ENCODE measurements at places on chromosomes 5 and 9. TPM values are rescaled to one million over a fixed set of nuclear protein-coding genes. Genes with fewer than 3 reads are reported as not detected.

The IFNK gene
- not detected for total RNA-seq

- no peak for DNase-seq
Measured at GRCh38 chr5:80623999-80624398, 30.5 kb upstream of the MSH3 start.

DNA sequence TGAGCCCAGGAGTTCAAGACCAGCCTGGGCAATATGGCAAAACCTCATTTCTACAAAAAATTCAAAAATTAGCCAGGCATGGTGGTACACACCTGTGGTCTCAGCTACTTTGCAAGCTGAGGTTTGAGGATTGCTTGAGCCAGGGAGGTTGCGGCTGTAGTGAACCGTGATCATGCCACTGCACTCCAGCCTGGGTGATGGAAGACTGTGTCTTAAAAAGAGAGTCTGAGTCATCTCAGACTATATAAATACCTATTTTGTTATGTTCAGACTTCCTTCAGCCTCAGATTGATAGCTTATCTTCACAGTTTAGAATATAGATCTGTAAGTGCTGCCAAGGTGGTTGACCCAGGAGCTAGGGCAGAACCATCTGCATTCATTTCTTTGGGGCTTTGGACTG lies 1.6 kb upstream of the PAIP2 start:
- DNase-seq = no peak

DNA sequence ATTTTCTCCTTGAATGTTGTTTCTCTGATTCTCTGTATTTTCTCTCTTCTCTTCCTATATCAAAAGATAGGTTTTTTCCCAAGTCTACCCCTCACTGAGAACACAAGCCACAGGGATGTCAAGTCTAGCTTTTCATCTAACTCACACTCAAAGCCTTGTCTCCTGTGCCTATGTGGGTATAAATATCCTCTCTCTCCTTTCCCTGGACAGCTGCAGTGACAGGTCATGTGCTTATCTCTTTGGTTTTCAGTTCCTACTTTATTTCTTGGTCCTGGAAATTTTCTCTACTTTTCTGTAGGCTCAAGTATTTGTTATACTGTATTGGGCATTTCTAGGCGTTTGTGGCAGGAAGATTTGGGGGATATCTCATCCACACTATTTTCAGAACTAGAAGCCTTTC lies 182.4 kb upstream of the MVB12B start:
- no peak for DNase-seq

DNA sequence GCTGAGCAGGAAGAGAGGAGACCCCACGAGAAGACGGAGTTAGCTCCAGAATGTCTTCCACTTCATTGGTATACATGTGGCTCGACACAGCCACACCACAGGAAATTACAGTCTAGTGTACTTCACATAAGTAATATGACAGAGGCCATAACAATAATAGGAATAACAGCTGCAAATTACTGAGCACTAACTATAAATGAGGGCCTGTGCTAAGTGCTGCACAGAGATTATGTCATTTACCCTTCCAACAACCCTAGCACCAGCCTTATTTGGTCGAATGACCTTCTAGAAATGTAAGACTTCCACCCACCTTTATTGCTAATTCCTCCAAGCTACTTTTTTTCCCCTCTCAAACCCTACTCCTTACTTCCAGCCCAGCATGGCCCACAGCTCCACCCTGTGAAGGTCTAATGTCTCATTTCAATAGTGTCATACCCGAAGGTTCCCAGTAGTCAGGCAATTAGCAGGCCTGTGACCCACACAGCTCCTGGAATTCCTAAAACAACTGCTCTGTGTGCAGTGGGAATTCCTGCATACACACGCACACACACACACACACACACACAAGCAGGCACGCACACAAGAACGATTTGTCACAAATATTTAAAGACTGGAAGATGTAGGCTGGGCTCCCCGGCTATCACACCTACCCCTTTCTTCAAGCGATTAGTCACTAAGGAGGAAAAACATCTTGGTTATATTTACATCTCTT lies 134.5 kb downstream of the FRMD3 start:
- peak; percentile 18 for DNase-seq

- DNase-seq = no peak
Measured at GRCh38 chr5:170278611-170279458, 18.7 kb downstream of the LCP2 start.

DNA sequence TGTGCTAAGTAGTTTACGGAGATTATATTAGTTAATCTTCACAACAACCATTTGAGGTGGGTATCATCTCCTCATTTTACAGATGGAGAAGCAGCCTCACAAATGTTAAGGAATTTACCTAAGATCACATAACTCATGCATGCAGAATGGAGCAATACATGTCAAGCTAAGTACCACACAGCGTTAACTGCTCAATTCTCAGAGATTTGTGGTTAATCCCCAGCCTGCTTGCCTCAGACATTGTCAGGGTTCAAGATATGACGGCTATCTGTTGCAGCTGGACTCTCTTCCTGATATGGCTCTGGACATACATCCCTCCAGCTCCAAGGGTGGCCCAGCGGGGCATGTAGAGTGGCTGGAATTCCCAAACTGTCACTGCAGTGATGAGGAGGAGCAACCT lies 7.3 kb upstream of the ZNF346 start:
- DNase-seq = no peak

The BAAT gene
- not detected for total RNA-seq

GRCh38 chr9:21788752-21789151 lies 13.7 kb upstream of the MTAP start:
- DNase-seq = no peak

- no peak for DNase-seq
Measured at GRCh38 chr5:160450164-160450932, 28.7 kb downstream of the PTTG1 start.

- DNase-seq = no peak
Measured at GRCh38 chr9:100653643-100654334, 75.9 kb downstream of the CAVIN4 start.

DNA sequence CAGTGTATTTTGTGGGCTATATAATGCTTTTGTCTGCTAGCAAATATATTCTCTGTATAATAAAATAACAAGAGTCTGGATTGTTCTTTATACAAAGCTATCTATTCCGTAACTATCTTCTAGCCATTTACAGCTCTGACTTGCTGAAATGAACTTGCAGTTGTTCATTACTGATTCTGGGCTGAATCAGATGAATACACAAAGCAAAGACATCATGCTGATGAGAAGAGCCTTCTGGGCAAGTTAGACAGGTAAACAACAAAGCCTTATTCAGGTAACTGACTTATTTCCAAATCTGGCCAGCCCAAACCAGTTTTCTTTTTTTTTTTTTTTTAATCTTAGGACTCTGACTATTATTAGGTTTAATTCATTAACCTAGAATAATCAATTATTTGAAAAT lies 255.5 kb downstream of the KIAA0825 start:
- no peak for DNase-seq

DNA sequence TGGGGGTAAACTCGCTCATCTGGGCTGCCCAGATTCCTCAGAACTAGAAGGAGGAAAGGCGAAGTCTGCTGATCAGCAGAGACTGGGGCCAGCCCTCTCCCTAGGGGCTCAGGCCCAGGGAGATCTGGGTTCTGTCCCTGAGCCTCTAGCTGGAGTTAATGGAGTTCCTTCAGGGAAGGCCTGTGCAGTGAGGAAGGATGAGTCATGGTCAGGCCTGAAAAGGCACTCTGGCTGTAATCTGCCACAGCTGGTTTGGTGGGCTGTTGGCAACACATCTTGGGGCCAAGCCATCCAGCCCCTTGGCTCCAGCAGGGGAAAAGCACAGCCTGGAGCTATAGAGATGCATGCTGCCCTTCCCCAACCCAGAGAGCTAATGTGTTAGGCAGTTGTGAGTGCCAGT lies 459.6 kb downstream of the PRELID2 start:
- DNase-seq = no peak

- DNase-seq = peak; percentile 62
Measured at GRCh38 chr5:89351222-89351621, 468.2 kb upstream of the MEF2C start.

GRCh38 chr9:35680331-35681105 lies 6.8 kb downstream of the CA9 start:
- DNase-seq = no peak

DNA sequence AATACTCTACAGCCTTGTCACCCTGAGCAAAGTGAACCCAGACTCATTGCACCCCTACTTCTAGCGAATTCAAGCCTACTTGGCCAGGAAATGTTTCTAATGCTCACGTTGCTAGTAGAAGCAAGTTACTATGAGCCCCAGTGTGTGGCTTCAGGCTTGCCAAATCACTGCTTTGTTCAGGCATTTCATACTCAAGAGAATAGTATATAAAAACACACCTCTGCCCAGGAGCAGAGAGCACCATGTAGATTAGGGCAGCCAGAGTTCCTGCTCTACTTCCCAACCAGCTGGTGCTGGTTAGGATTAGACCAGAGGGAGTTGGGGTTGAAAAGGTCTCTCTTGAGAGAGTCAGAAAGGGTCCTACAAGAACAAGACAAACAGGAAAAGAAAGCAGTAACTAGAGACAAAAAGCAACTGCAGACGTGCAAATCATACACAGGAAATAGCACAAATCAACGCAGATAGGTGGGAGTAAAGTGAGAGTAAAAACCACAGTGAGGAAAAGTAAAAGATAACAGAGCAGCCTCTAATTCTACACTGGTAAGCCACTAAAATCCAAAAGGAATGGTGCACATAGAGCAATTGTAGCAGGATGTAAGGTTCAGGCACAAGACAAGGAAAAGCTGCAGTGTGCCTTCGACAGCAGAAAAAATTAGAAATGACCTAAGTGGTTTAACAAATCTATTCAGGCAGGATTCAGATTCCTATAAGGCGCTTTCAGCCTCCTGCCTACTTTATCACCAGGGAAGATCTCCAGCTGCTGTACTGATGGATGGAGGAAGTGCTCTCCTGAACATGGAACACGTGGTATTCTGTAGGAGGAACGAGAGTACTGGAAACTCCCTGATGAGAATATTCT lies 49.6 kb upstream of the KIF2A start:
- peak; percentile 19 for DNase-seq

The LYSMD3 gene
- total RNA-seq = 17.7 TPM

The SH2D3C gene
- 1.7 TPM for total RNA-seq

DNA sequence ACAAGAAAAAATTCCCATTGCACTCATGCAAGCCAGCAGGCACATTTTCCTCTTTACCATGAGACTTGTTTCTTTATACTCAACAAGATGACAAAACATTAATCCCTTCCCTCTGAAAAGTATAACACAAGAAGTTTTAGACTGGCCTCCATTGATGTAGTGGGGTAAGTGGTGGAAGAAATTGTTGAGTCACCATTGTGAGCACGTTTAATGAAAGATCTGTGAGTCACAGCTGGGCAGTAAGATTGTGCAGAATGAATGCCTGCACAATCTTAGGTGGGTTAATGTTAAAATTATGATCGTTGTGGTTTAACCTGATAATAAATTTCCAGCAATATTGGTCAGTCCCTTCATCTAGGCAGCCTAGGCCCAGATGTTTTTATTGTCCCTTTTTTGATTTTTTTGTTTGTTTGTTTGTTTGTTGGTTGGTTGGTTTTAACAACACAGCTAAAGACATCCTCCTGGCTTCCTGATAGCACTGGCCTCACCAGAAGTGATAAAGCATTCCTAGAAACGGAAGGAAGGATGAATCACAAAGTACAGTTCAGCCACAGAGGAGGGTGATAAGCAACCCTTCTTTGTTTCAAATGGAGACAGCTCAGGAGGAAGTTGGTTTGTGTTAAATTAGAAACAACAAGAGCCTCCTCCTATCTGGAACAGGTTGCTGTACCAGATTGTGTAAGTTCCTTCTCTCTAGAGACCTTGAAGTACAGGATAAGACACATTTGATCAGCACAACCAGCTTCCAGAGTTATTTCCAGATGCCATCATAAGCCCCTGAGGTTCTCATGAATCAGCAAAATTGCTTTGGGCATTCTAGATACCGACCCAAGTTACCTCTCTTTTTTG lies 40.3 kb downstream of the SLC24A2 start:
- peak; percentile 85 for DNase-seq

- DNase-seq = peak; percentile 66
Measured at GRCh38 chr5:98776066-98776705, 2.7 kb downstream of the RGMB start.

- no peak for DNase-seq
Measured at GRCh38 chr5:21689587-21689986, 1163.6 kb downstream of the CDH12 start.

- DNase-seq = no peak
Measured at GRCh38 chr5:67154556-67155206, 41.9 kb downstream of the CD180 start.

GRCh38 chr9:91844190-91844589 lies 105.8 kb downstream of the ROR2 start:
- no peak for DNase-seq

DNA sequence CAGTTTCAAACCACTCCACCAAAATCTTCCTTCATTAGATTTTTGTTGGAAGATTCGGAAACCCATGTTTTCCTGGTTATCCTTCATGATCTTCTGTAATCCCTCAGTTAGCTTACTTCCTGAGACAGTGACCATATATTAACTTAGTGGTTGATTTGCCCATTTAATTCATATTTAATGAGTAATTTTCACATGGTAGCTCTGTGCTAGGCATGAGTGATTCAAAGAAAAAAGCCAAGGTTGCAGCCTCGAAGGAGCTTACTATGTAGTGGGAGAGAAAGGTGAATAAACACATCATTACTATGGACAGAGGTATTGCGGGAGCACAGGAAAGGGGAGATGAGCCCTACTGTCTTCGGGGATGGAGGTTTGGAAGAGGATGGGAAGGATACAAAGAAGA lies 158.5 kb downstream of the TLE1 start:
- no peak for DNase-seq

- no peak for DNase-seq
Measured at GRCh38 chr9:129323376-129323998, 145.4 kb upstream of the IER5L start.

DNA sequence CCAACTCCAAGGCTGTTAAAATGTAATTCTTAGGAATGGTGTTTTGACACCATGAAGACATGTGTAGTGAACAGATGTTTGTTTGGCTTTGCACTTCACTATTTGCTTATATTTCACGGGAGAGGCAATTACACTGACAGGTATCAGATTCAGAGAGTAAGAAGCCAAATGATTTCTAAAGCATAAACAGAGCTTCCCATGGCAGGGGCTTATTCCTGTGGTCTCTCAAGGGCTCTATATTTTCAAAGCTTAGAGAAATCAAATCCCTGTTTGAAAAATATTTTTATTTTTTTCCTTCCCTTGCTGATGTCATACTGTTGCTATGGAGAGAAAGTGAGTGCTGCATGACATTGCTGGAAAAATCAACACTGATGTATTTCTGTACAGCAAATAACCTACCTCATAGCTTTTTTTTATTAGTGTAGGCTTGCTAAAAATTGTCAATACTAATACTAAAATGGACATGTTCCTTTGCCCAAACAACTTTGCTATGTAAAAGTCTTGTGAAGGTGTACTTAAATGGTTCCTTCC lies 161.4 kb downstream of the GIN1 start:
- peak; percentile 11 for DNase-seq

Data from A172 (cell line).